Epithelial cell of prostate (primary cell): ENCODE measurements at places on chromosomes 12 and 14.

- no peak for DNase-seq
These were observed 4.9 kb downstream of the PHLDA1 start for GRCh38 chr12:76026643-76027063.

DNA sequence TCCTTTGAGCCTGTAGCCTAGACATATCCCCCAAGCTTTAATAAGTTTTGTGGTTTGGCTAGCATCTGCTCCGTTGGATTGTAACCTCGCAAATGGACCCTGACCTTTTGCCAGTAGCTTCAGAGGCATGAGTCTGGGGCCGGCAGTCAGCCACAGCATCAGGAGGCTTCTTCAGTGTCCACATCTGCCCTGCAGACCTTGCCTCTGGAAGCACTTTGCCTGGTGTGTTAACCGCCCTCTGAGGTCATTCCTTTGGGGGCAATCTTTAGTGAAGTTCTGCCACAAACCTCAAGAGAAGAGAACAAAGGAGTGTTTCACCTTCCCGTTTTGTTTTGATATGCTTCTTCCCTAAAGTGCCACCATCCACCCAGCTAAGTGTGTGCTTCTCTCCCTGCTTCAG is 71.4 kb downstream of the GNS start:
- no peak for DNase-seq

DNA sequence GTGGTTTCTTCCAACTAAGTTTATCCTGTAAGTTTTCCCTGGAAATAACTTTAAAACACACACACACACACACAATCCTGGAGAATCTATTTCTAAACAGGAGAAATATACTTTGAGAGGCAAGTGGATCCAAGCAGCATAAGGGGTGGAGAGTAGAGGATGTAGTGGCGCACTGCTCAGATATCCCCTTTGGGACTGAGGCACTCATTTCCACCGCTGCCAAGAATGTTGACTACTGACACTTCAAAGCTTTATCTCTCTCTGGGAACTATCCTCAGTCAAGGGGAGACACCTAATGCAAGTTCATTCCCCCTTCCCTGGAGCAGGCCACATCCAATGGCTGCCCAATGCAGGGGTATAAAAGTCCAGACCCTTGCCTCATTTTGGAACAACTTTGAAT is 75.8 kb downstream of the CAPZA3 start:
- DNase-seq: no peak

- no peak for DNase-seq
These were observed 84.4 kb downstream of the TMEM132D start for GRCh38 chr12:129819391-129819790.

DNA sequence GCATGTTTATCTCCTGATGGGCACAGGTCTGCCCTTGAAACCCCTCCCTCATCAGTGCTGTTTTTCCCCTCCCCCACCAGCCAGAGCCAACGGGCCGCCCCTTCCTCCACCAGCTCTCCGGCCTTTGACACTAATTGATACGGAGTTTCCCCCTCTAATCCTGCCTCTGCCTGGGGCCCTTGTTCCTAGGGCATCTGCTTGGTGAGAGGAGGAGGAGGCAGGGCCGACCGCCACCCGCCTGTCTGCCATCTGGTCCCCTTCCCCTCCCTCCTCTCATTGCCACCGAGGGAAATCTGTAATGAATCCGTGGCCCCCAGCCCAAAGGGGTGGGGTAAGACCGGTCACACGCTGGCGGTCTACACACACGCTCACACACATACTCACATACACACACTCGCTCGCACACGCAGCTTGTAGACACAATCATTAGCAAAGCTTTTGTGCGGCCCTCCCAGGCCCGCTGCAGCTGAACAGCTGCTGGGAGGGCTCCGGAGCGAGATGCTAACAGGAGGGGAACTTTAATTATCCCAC is 27.4 kb downstream of the SRRM4 start:
- DNase-seq: no peak

DNA sequence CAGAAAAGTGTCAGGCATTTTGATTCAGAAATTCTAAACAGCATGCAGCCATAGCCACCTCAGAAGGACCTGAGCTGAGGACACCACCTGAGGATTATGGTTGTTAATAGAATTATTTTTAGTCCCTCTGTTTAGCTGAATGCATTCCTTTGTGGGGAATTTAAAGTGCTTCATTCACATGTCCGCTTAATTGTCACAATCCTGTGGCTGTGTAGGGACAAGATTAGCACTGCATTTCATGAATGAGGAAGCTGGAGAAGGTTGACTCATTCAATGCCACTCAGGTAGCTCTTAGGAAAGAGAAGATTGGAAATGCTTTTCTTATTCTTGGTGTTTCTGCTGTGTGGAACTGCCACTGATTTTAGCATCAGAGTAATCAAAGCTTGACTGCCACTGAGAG is 42.0 kb upstream of the KRR1 start:
- DNase-seq: peak; percentile 3

DNA sequence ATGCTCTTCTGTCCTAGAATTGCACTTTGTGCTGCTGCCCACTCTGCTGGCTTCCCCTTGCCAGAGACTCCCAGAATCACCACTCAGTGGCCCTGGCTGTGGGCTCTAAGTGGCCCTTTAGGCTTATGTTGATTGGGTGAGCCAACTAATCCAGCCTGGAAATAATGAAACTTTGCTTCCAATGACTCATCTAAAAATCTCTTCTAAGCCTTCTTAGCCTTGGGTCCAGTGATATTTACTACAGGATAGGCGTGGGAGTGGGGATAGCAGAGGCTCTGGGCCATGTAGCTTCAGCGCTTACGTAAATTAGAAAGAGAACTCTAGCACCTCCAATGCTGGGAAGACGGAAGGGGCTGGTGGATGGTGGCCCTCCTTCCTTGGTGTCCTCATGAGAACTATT is 137.9 kb downstream of the TTC8 start:
- no peak for DNase-seq

DNA sequence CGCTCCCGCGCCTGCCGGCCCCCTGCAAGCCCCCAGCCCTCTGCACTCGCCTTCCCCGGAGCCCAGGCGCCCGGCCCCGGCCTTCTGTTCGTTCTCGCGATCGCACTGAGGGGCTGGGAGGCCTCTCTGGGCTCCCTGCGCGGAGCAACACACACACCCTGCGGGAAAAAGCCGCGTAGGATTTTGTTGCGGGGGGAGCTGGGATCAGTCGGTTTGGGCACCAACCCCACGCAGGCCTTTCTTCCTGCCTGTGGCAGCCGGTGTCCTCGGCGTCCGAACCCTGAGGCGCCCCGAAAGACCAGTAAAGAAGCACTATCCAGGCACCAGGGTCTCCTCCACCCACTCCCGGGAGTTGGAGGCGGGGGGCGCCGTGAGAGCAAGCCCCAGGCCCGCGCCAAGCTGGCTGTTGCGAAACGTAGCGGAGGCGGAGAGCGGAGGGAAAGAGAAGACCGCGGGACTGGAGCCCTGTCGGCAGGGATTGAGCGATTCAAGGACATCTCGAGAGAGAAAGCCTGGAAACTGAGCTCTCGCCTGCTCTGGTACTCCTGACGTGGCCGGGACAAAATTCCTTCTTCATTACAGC is 1.9 kb upstream of the HOXC5 start:
- DNase-seq: no peak
